Brain (organoid and tissue), 16 donors: ENCODE measurements at places on chromosomes 6 and 20. TPM values are rescaled to one million over a fixed set of nuclear protein-coding genes. Genes with fewer than 3 reads are reported as not detected.

Gene FAM209A
- not detected for polyA plus RNA-seq

- DNase-seq: no peak
These were observed 22.4 kb downstream of the RNF8 start for GRCh38 chr6:37376078-37376743.

DNA sequence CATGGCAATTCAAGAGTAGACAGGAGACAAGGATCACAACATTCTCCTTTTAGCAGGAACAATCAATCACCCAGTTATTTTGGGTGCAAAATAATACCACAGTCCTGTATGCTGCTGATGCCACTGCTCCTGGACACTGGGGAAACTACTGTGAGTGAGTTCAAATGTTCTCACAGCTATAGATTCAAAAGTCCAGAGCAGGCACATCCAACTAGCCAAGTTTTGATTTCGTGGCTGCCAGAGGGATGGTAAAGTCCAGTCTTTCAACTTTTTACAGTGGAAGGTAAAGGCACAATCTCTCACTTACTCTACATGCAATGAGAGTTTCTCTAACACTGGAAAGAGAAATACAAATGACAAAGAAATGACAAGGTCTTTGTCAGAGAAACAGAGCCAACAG, 26.9 kb upstream of the TSHZ2 start:
- DNase-seq: no peak

DNA sequence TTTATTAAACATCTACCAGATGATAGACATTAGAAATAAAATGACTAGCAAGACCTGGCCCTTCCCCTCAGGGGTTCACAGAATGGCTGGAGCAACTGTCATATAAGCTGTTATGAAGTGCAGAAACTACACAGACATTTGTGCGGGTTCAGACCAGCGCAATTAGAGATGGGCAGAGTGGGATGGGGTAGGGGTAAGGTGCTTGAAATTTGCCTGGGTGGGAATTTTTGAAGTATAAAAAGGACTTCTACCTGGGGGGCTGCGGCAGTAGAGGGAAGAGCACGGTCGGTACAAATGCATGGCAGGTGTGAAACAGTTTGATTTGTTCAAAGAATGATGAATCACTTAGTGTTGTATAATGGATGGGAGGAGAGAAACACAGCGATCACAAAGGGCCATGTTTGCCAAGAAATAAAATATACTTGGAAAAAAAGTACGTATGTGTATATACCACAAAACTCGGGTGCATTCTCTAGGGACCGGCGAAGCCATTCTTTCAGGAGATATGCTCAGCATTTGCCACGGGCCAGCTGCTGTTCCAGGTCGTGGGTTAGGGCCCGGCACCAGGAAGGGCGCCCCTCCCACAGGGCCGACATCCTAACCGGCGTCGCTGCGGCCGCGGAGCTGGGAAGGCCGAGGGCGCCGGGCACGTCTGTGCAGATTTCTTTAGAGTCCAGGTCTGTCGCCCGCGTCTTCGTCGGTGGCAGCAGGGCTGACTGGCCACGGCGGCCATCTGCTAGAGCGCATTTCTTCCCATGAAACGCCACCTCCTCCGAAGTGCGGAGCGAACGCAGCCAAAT, 809 bp upstream of the NOL7 start:
- DNase-seq: no peak

Gene STMN3
- polyA plus RNA-seq: 455 TPM
